ENCODE measurements at places on chromosomes 3 and 15. TPM values are rescaled to one million over a fixed set of nuclear protein-coding genes. Genes with fewer than 3 reads are reported as not detected.

GRCh38 chr15:34266751-34267150 is 41.9 kb downstream of the EMC4 start:
- DNase-seq = no peak
- H3K4me3 ChIP-seq = no peak overlapping the region
- no peaks in the 10 kb centered on the region for H3K27me3 ChIP-seq
- H3K27ac ChIP-seq = no peak overlapping the region

GRCh38 chr15:41568350-41569017 is 9.5 kb downstream of the TYRO3 start:
- peaks cover 20% of the 10 kb centered on the region for H3K36me3 ChIP-seq
- H3K27ac ChIP-seq = peak overlapping the region; percentile 91
- peaks cover 84% of the 10 kb centered on the region for H3K4me1 ChIP-seq
- DNase-seq = peak; percentile 98
- peak overlapping the region; percentile 14 for H3K4me3 ChIP-seq

DNA sequence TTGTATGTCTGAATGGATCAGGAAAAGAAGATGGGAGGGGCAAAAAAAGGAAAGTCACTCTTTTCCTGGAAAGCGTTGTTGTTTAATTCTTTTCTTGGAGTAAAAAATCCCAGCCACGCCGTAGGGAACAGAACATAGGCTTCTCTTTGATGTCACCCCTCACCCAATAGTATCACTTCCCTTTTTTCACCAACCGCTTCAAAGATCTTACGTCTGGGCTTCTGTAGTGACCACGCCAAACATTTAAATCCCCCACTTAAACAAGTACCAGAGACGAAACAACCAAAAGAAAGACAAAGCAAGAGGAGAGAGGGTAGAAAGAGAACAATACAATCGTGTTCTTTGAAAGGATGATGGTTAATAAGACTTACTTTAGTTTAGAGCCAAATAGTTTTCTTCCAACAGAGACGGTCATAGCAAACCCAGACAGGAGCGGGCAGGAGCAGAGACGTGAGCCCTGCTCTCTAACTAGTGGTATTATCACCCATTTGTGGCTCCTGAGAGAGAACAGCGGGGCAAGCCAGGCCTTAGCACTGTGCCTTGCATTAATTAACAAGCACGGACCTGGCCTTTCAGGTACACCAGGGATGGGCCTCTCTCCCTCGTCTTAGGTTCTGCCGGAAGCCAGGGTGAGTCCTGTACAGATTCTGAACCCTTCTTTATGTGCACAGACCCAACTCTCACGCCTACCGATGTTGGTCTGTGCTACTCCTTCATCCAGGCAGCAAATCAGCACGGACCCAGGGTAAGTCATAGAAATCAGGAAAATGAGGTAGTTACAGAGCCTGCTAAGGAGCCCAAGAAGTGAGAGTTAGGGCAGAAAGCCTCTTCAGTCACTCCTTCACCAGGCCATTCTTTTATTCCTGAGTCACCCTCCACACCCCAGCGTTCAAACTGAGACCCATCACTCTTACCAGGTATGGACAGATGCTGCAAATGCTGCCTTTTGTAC is 28.2 kb upstream of the BCL6 start:
- H3K27ac ChIP-seq = no peak overlapping the region
- DNase-seq = no peak
- no peaks in the 10 kb centered on the region for H3K4me1 ChIP-seq
- no peaks in the 10 kb centered on the region for H3K27me3 ChIP-seq

DNA sequence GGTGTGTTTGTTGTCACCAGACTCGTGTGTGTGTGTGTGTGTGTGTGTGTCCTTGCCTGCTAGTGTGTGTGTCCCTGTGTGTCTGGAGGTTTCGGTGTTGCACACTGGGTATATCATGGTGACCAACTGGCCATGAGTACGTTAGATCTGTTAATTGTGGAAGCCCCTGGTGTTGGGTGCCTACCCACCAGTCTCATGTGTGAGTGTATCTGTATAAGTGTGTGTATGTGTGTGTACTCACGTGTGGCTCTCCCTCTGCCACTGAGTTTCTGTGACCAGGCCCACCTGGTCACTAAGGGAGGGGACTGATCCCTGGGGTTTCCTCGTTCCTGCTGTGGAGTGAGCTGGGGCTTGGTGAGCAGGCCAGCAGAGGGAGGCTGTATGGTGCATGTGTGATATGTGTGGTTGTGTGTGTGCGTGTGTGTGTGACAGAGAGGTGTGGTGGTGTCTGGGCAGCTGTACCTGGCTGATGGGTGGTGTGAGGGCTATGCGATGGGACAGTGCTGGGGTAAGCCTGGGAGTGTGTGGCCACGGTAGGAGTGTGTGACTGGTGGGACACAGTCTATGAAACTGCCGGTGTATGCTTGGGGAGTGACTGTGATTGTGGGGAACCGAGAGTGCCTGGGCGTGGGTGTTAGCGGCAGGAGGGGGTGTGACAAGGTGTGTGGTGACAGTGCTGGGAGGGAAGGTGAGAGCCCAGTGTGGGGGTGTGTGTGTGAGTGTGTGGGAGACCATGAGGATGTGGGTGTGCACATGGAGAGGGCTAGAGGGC is 1.8 kb downstream of the PRKCD start:
- no peaks in the 10 kb centered on the region for H3K27me3 ChIP-seq
- peak overlapping the region; percentile 17 for H3K27ac ChIP-seq
- H3K36me3 ChIP-seq = 0 out of 3 replicates have a peak, but pooled peaks cover 4% of the 10 kb centered on the region
- H3K4me3 ChIP-seq = peak overlapping the region; percentile 87
- DNase-seq = no peak

GRCh38 chr3:128297401-128298138 is 144.3 kb downstream of the EEFSEC start:
- H3K27ac ChIP-seq = no peak overlapping the region
- H3K27me3 ChIP-seq = no peaks in the 10 kb centered on the region
- H3K4me3 ChIP-seq = no peak overlapping the region
- peaks cover 4% of the 10 kb centered on the region for H3K36me3 ChIP-seq

DNA sequence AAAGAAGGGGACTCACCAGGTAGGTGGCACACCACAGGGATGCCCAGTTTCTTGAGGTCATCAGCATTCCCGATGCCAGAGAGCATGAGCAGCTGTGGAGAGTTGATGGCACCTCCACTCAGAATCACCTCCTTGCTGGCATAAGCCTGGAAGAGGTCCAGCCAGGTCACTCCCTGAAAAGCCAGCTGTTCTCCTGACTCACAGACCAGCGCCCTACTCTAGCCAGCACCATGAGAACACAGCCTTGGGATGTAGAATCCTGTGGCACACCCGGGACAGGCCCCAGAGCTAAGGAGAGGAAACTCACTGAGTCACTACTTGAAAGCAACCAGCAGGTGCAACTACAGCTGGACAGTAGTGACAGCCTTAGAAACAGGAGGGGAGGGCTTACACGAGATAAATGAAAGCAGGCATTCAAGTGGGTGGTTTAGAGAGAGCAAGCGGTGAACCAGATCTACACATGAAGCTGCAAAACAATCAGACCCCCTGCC is 24.5 kb downstream of the CHDH start:
- H3K4me3 ChIP-seq = no peak overlapping the region
- no peaks in the 10 kb centered on the region for H3K27me3 ChIP-seq
- H3K27ac ChIP-seq = no peak overlapping the region
- H3K36me3 ChIP-seq = peaks cover 98% of the 10 kb centered on the region
- no peak for DNase-seq
- H3K4me1 ChIP-seq = peaks cover 71% of the 10 kb centered on the region

DNA sequence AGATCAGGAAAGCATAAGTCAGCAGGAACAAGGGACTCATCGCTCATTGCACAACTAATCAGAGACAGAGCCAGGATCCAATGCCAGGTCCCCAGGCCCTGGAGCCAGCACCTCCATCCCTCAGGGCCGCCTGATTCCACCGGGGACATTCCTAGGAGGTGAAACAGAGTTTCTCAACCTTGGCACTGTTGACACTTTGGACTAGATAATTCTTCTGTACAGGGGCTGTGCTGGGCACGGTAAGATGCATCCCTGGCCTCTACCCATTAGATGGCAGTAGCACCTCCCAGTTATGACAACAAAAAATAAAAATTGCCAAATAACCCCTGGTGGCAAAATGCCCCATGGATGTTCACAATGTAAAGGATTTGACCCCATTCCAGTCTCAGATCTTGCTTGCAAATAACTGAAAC is 127.7 kb downstream of the MTHFS start:
- H3K36me3 ChIP-seq = no peaks in the 10 kb centered on the region
- peak; percentile 19 for DNase-seq
- H3K4me1 ChIP-seq = no peaks in the 10 kb centered on the region
- H3K27ac ChIP-seq = no peak overlapping the region

DNA sequence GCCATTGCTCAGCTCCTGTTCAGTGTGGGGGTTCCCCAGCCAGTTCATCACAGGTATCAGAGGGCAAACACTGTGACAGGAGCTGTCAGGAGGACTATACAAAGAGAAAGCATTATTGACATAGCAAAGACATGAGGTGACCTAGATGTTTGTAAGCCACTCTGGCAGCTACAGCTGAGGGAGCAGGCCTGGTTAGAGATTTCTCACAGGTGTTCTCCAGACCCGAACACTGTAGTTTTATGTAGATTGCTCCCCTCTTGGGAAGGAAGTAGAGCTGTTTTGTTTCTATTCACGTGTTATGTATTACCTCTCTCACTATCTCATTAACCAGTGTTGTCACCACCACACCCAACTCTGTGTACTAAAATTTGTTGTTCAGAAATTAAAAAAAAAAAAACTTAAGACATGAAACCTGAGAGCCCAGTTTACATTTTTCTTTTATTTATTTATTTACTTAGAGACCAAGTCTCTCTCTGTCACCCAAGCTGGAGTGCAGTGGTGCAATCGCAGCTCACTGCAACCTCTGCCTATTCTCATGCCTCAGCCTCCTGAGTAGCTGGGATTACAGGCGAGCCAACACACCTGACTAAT is 123.7 kb downstream of the RBPMS2 start:
- H3K36me3 ChIP-seq = no peaks in the 10 kb centered on the region
- H3K4me1 ChIP-seq = peaks cover 46% of the 10 kb centered on the region
- H3K4me3 ChIP-seq = no peak overlapping the region
- no peaks in the 10 kb centered on the region for H3K27me3 ChIP-seq
- H3K27ac ChIP-seq = peak overlapping the region; percentile 48

DNA sequence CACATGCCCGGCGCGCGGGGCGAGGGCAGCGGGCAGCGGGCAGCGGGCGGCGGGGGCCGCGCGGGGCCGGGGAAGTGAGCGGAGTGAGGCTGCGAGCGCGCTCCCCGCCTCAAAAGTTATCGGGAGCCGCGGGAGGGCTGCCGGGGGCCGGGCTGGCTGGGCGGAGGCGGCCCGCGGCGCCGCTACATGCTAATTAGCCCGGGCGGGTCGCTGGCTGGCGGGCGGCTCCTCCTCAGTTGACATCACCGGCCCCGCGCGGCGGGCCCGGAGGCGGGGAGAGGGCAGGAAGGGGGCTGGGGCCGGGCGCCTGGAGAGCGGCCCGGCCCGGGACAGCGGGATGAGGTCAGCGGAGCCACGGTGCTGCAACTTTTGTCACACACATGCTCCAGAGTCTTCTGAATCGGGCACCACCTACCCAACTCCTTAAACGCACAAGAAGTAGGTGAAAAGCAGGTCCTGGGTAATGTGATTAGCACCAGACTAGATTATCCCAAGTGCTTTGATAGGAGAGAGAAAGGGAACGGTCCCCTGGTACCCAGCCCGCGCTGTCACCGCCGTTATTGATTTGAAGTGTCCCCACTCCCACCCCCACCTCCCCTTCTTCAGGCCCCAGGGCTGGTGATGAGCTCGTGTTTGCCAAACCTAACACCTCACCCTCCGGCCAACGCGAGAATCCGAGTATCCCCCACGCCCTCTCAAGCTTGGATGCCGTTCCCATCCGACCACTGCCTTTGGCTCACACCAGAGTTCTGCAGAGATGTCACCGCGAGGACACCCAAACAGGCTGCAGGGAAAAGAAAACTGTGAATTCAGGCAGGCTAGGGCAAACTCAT is at the start of gene HEG1:
Gene HEG1 (minus strand): TSS at position 85 of the 833 bp plus-strand sequence. CDS start 107 bp downstream, outside the sequence.
- no peaks in the 10 kb centered on the region for H3K27me3 ChIP-seq
- peak within 1 kb of the TSS; percentile 92 for H3K4me3 ChIP-seq
- peaks cover 69% of the 10 kb centered on the region for H3K4me1 ChIP-seq

DNA sequence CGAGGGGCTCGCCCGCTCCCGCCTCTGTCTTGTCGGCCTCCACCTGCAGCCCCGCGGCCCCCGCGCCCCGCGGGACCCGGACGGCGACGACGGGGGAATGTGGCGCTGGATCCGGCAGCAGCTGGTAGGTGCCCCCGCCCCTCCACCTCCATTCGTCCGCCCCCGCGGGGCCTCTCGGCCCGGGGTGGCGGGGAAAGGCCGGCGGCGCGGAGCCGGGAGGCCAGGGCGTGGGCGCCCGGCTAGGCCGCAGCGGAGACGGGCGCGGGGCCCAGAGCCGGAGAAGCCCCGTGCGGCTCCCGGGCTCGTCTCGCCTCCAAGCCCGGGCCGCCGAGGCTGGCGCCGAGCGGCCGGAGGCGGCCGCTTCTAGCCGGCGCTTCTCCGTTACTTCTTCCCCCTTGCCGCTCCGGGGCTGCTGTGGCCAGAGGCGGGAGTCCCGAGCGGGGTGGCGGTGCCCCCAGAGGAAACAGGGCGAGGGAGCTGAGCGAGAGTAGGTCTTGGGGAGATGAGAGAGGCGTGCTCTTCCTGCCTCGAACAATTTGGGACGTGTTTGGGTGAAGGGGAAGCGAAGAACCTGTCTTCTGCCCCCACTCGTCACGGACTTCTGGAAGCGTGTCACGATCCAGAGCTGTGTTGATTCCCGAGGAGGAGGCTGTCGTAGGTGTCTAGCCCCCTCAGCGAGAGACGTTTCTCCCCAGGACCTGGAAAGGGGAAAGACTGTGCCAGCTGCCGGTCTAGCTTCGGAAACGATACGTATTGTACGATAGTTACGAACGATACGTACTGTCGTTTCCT is 555 bp downstream of the ATP11B start:
- H3K36me3 ChIP-seq = no peaks in the 10 kb centered on the region
- peak overlapping the region; percentile 73 for H3K27ac ChIP-seq
- H3K4me1 ChIP-seq = peaks cover 19% of the 10 kb centered on the region
- DNase-seq = peak; percentile 3
- H3K27me3 ChIP-seq = no peaks in the 10 kb centered on the region
- peak overlapping the region; percentile 79 for H3K4me3 ChIP-seq

- no peaks in the 10 kb centered on the region for H3K36me3 ChIP-seq
- no peak overlapping the region for H3K27ac ChIP-seq
- H3K4me3 ChIP-seq = no peak overlapping the region
- H3K27me3 ChIP-seq = no peaks in the 10 kb centered on the region
- no peaks in the 10 kb centered on the region for H3K4me1 ChIP-seq
Measured at GRCh38 chr15:83127547-83128150, 20.2 kb downstream of the TM6SF1 start.

- no peak for DNase-seq
- H3K27ac ChIP-seq = no peak overlapping the region
- peaks cover 42% of the 10 kb centered on the region for H3K4me1 ChIP-seq
- H3K4me3 ChIP-seq = no peak overlapping the region
Measured at GRCh38 chr3:129633751-129634481, 27.4 kb upstream of the PLXND1 start.

- H3K36me3 ChIP-seq = no peaks in the 10 kb centered on the region
- no peak for DNase-seq
- no peak overlapping the region for H3K4me3 ChIP-seq
- H3K27me3 ChIP-seq = 0 out of 3 replicates have a peak, but pooled peaks cover 3% of the 10 kb centered on the region
Measured at GRCh38 chr15:92612891-92613290, 42.7 kb downstream of the FAM174B start.

- H3K4me1 ChIP-seq = peaks cover 41% of the 10 kb centered on the region
- H3K36me3 ChIP-seq = no peaks in the 10 kb centered on the region
- peak; percentile 20 for DNase-seq
- peaks cover 19% of the 10 kb centered on the region for H3K27me3 ChIP-seq
Measured at GRCh38 chr3:122931636-122932035, 95.9 kb downstream of the SEMA5B start.

- no peak overlapping the region for H3K4me3 ChIP-seq
- H3K27me3 ChIP-seq = peaks cover 11% of the 10 kb centered on the region
- H3K36me3 ChIP-seq = no peaks in the 10 kb centered on the region
- peaks cover 40% of the 10 kb centered on the region for H3K4me1 ChIP-seq
Measured at GRCh38 chr3:134034005-134034785, 4.5 kb upstream of the SLCO2A1 start.

Gene SCAMP5
- 49.0 TPM for polyA plus RNA-seq

Gene SH3GL3
- not detected for polyA plus RNA-seq

Gene TYRO3
- 43.6 TPM for polyA plus RNA-seq

Gene CTDSPL2
- 37.4 TPM for polyA plus RNA-seq

Gene SNTN
- not detected for polyA plus RNA-seq

All from HepG2 (cell line).